Non-pigmented ciliary epithelial cell (primary cell): ENCODE measurements at places on chromosomes 2 and 18.

- DNase-seq = no peak
These were observed 67.3 kb downstream of the ASB1 start for GRCh38 chr2:238493880-238494572.

- no peak for DNase-seq
These were observed 28.2 kb downstream of the CENPO start for GRCh38 chr2:24821433-24821891.

DNA sequence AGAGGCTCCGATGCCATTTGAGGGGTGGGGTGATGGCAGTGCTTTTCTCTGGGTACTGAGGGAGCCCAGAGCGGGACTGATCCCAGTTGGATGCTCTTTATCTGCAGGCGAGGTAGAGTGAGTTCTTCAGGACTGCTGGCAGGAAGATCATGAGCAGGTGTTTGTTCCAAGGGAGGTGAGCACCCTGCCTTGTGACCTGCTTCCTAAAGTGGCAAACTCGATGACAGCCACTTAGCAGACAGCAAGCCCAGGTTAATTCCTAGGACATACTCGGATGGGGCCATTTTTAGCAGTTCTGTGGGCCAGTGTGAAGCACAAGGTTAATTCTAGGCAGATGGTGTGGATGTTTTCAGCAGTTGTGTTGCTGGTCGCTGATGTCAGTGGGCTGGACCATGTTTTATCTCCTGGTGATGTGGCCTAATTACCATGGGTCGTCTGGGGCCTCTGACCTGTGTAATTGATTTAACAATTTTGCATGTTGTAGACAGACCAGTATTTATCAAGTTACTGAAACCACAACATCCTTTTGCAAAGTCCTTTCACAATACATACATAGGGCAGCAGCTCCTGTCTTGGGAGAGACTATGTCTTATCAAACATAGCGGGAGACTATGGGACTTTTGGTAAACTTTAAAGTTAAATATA is 4.9 kb downstream of the FKBP1B start:
- no peak for DNase-seq

DNA sequence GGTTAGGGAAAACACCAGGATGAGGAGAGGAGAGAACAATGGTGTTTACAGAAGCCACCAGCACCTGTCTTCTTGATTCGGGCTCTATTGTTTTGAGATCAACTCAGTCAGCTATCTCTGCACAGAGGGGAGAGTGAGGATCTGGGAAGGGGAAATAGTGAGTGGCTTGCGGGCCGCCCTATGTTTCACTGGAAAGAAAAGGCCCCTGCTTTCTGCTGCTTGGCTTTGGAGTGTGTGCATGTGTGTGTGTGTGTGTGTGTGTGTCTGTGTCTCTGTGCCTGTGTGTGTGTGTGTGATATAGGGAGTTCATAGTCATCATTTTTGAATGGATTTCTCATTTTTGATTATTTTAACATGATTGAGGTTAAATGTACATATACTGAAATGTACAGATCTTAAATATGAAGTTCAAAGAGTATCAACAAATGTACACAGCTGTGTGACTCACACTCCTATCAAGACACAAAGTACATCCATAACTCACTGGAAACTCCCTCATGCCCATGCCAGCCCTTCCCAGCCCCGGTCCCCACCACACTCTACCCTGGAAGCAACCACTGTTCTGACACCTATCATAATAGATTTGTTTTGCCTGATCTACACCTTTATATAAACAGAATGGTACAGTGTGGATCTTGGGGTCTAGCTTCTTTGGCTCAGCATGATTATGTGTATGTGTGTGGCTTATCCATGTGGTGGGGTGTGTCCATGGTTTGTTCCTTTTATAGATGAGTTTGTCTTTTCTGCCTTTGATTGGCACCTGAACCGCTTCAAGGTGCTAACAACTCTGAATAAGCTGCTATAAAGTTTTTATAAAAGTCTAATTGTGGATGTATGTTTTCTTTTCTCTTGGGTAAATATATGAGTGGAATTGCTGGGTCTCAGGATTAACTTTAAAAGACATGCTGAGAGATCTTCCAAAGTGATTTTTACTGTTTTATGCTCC is 258.3 kb downstream of the SETBP1 start:
- no peak for DNase-seq

DNA sequence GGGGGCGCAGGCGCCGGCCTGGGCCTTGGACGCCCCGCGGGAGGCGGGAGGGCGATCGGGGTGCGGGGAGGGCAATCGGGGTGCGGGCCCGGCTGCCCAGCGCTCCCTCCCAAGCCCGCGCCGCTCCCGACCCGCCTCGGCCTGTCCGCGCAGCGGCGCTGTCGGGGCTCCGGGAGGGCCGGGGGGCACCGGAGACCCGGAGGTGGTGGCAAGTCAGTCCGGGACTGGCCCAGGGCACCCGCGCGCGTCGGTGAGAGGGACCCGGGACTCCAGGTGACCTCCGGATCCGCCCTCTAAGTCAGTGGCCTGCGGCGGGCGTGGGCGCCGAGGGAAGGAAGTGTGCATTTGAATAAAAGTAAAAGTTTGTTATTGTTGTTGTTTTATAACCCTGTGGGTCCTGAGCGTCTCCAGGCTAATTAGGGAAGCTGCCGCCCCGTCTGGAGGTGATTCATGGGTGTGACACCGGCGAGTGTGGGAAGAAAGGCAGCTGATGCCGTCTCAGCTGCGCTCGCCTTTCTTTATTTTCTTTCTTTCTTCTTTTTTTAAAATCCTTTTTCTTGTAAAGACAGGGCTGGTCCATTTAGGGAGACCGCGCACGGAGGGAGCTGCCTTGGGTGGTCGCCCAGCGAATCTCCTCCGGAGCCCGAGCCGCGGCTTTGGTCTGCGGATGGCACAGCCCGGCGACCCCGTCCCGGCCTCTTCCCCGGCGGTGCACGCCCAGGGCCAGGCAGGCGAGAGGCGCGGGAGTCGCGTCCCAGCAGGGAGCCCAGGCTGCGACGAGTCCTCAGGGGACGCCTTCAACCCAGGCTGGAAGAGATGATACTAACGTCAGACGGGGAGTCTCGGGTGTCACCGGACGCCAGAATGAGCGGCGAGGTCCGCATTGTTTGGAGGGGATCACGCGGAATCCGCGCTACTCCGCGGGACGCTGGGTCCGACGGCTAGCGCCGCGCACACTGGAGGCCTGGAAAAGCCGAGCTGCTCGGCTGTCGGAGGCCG is 627 bp upstream of the CRACDL start:
- DNase-seq = no peak

- no peak for DNase-seq
These were observed 36.8 kb downstream of the COL4A4 start for GRCh38 chr2:227127201-227127600.

DNA sequence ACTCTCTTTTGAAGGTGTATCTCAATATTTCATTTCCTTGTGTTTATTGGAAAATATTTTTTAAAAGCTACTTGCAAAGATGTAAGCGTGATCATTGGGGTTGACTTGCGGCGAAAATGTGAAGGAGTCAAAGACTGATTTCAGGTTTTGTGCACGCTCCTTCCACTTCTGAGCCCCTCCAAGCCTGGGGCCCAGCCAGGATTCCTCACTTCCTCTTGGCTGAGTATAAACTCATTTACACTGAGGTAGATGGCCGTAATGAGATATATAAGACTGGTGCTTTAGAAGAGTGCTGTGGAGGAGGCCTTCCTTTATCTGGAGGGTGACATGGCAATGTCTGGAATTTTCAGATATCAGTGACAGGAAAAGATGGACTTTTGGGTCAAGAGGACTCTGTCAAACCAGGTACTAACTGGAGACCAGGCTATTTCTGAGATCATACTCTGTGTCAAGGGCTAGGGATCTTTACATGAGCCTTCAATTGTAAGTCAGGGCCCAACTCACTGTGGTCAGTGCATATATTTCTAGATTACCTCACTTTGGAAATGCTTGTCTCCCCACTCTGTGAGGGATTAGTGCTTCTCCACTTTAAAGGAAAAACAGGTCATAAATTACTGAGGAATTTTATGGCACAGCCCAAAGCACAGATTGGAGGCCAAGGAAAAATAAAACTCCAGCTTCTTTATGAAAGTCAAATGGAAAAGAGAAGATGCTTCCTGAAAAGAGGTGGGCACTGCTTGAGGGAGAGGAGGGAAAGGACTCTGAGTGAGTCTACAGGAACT is 22.8 kb downstream of the PRKCE start:
- no peak for DNase-seq

GRCh38 chr2:213066443-213066743 is 85.0 kb downstream of the IKZF2 start:
- DNase-seq = no peak

GRCh38 chr2:27779417-27780055 is 8.0 kb downstream of the MRPL33 start:
- DNase-seq = no peak

DNA sequence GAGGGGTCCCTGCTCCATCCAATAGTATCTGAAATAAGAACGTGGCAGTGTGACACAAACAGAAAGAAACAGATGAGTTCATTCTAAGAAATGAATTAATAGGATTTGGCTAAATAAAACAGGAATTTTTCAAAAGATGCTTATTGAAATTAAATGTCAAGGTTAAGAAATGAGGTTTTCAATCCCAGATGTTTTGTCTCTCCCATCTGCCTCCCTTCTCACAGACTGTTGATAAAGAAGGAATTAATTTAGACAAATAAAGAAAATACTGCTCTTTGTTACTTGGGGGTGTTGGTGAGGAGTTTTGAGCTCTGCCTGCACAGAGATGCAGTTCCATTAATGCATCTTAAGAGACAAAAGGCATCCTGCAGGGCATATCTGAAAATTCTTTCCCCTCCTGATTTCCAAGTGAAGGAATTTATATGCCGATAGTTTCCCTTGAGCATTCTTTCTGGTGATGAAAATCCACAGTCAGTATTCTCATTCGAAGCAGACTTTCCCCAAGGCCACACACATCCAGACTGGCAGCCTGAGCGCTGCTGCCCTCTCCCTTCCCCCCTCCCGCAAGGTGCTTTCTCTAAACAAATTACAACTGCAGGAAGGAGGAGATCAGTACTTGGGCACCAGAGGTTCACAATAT is 385.4 kb upstream of the RND3 start:
- no peak for DNase-seq

DNA sequence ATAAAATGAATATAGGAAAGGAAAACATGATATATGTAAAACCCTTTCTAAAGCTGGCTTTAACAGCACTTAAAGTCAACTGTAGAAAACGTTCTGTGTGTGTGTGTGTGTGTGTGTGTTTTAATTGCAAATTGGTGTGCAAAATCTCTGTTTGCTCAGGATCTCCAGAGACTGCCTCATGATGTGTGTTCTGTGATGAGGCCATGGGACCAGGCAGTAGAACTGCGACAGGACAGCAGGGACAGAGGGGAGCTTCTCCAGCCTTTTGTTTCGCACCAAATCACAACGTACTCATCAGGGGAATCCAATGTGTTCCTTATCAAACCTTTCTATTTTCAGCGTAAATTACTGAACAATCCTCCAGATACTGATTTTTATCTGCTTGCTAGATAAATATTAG is 66.7 kb downstream of the NXPH2 start:
- DNase-seq = no peak

DNA sequence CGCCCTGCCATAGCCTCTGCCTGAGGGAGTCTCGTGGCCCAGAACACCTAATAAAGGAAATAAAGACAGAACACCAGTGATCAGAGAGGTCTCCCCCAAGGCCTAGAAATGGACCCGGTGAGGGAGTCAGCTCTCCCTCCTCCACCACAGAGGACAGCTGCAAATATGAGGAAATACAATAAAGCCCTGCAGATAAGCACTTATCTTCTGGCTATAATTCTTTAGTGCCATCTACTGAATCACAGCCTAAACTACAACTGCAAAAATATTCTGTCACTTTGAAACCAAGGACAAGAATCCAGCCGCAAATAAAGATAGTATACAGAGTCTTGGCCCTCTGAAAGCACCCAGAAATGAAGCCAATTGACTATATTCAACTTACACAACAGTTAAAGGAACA is 42.4 kb upstream of the TACR1 start:
- no peak for DNase-seq

DNA sequence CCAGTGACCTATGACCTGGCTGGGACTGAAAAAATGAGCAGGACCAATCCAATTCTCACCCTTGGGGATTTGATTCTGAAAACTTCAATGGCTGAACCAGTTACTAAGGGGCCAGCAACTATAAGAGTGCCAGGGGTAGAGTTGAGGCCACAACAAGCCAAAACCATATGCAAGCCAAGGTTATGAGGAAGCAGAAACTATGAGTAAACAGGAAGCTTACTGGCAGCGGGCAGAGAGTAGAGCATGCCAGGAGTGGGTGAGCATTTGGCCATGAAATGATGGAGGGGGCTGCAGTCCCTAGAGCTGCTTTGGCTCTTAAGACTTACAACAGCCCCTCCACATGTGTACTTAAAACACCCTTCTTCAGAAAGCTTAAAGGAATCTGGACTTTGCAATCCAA is 82.4 kb downstream of the RBMS1 start:
- no peak for DNase-seq

DNA sequence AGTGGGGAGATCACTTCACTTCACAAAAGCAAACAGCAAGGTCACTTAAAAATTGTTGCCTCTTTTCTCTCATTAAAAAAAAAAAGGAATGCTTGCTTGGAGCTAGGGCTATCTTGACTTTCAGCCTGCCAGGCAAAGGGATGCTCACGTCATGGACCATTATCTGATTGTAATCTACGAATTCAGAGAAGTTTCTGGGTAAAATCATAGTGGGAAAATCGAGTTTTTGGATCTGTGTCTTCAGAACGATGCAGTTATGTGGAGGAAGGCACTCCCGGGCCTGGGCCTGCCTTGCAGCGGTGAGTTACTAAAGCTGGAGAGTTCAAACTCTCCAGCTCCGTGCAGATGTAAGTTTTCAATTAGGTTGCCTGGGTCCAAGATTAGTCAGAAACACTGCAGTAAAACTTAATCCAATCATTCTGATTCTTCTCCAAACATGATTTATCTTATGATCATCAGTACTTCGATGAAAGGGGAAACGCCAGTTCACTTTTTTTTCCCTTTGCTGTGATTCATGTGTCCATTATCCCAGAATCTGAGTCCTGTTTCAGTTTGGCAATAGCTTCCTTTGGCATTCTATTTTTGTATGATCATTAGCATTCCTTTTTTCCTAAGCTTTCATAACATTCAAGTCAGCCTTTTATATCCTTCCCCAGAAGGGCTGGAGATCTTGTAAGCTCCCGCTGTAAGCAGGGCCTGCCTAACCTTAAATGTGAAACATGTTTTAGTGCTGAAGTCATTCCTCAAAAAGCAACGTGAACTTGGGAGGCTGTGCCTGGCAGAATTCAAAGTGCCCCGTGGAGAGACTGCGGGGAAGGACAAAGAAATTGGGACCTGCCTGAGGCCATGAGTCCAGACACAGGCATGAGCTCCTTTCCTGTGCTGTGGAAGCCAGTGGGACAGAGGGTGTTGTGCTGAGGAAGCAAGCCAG is 119.3 kb upstream of the TWIST2 start:
- peak; percentile 40 for DNase-seq

- no peak for DNase-seq
These were observed 8.1 kb upstream of the GAREM1 start for GRCh38 chr18:32478807-32479206.

DNA sequence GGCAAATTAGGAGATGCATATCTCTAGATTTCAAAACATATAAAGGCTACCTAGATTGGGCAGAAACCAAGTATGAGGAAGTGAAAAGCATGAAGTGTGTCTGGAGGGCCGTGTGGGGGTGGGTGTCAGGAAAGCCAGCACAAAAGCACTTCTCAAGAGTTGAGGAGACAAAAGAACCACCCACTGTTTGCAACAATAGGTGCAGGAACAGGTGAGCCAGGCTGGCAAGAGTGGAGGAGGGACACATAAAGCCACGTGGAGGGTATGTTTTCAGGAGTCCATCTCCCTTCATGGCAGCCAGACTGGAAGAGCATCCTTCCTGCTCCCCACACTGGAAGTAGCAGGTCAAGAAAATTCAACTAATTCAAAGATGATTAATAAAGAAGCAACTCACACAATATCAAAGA is 96.4 kb downstream of the CERS6 start:
- DNase-seq = no peak
